ENCODE measurements at places on chromosomes 12 and 14.
A peak's percentile ranks its signal among the peaks of the same experiment; 100 is the strongest.

GRCh38 chr12:22477894-22478287, 66.5 kb downstream of the C2CD5 start:
- no peak for DNase-seq

- peak; percentile 87 for DNase-seq
Observed at GRCh38 chr12:2583091-2583497, 211.7 kb upstream of the FKBP4 start.

GRCh38 chr12:88450136-88450535, 130.1 kb downstream of the KITLG start:
- no peak for DNase-seq

DNA sequence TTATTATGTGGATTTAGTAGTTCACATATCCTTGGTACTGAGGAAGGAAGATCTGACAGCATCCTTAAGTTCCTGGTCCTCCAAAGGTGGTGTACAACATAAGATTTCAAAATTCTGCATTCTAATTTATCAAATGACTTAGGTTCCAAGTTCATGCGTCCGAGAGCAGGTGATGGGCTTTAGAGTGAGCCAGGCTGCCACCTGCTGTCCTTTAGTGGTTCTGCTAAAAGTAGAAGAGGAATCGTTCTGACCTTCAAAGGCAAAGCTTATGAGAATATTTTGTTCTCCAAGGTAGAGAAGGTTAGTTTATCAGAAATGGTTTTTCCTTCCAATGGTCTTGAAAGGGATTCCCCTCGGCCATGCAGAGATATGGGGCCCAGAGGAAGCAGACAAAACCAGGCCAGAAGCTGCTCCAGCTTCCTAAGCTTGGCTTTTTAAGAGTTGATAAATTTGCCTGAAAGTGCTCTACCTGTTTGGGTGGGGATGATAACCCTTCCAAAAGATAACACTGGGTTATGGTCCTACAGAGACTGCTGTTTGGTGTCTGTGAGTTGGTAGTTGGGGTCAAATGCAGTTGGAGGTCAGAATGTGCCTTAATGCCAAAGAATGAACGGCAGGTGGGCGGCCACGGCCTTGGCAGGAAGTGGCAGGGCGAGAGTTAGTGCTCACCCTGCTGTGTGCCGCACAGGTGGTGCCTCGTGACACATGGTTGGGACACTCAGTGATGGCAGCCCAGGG, 29.1 kb upstream of the LRTM2 start:
- peak; percentile 59 for DNase-seq

DNA sequence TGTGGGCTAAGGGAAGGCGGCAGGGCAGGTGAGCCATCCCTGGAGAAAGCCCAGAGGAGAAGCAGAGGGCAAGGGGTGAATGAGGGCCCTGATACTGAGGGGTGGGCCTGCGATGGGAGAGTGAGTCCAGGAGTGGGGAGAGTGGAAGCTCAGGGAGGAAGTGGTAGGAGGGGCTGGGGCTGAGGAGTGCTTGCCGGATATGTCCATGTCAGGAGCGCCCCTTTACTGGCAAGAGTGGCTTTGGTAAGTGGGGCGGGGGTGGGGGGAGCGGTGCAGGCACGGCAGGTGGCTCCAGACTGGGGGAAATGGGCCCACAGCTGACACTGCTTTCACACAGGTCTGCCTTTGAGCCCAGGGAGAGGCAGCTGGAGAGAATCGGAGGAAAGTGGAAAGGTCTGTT, 86.4 kb upstream of the GPR68 start:
- no peak for DNase-seq

DNA sequence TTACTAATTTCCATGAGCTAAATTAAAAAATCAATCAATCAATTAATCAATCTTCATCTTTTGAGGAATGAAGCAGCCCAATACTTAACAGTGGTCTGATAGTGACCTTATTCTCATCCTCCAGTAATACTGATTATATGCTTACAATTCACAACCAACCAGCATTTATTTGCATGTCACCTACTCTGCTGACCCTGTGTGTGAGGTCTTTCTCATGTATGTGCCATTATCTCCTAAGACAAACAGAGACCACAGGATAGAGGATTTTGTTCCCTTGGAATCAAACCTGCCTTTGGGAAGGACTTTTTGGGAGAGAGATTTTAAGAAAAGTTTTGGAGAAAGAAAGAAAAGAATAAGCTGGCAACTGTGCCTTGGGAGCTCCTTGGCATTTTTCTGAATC, 197.2 kb downstream of the NRXN3 start:
- DNase-seq = no peak

DNA sequence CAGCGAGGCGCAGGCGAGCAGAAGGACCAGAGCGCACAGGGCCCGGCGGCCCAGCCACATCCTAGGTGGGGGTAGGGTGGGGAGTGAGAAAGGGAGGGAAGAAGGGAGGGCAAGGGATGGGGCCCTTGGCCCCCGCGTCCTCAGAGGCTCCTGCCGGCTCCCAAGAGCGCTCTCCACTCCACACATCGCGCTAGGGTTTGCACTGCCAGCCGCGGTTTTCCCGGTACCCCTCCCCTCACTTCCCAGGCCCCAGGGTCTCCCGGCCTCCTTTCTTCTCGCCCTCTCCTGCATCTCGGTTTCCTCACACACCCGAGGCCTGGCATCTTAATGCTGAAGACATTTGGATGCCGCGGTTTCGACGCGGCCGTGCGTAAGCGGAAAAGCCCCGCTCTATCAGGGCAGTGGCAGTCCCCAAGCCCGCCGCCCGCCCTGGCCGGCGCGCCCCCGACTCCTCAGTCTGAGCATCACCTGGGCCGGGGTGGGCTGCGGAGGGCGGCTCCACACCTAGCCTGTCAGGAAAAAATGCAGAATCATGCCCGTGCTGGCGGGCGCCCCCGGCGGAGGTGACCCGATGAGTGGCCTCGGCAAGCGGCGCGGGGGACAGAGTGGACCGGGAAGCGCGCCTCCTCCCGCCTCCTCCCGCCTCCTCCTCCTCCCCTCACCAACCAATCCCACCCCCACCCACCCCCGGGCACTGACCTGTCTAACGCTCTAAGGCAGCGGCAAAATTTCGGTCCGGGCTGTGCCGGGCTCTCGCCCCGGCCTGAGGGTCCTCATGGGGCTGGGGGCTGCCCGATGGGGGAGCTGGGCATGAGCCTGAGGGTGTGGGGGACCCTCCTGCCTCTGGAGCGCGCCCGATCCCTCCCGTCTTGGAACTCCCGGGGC, 686 bp downstream of the B4GALNT1 start:
- no peak for DNase-seq

All from HEK293T (cell line).